Caco-2 (cell line): ENCODE measurements at places on chromosomes 2 and 18.

GRCh38 chr2:153195342-153195741 is 283.2 kb downstream of the RPRM start:
- DNase-seq: no peak

GRCh38 chr2:226649871-226650660 is 149.6 kb downstream of the IRS1 start:
- no peak for DNase-seq

GRCh38 chr2:188850786-188851185 is 123.4 kb upstream of the COL3A1 start:
- DNase-seq: no peak

GRCh38 chr18:11994336-11994702 is 13.0 kb downstream of the IMPA2 start:
- peak; percentile 59 for DNase-seq

DNA sequence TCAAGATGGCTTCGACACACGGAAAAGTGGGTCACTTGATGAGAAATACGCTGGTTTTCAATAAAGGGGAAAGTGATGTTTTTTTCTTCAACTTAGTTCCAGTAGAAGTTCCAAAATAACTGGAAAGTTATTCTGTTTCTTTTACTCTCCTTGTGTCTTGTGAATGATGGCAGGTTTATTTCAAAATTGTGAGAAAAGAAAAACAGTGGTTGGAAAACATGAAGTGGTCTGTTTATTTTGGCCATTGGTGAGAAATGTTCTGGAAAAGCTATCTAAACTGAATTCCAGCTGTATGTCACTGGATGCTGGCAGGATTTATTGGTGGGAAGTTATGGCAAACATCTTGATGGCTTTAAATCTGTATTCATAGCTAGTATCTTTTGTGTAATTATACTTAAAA is 484.1 kb downstream of the DCC start:
- no peak for DNase-seq

DNA sequence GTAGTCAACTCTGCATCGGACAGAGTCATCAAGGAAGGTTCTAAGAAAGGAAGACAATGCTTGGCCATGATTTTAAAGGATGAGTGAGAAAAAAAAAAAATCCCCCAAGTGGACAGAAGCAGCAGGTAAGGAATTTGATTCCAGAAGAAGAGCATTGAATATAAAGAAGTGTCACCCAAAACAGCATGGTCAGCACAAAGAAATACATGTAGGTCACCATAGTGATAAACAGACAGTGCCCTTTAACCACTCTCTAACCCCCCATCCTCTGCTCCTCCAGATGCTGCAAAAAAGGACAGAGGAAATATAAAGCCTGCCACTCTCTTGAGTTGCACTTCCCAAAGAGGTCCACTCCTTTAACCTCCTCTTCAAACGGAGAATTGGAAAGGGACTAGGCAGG is 23.4 kb downstream of the FEZ2 start:
- DNase-seq: no peak

GRCh38 chr2:152541712-152542111 is 175.5 kb downstream of the PRPF40A start:
- no peak for DNase-seq

DNA sequence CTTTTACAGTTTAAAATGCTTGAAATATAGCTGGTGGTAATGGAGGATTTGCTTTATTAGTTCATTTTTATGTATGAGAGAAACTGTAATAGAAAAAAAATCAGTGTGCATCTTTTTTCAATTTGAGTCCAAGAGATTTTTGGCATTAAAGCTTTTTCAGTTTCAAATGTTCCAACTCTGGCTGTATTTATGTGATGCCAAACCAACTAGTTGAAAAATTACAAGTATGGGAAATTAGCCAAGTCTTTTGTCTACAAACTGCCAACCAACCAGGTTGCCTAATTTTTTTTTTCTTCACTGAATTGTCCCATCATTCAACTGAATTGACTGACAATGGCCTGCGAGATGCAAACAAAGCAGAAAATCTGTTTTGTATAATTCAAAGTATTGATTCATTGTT is 95.7 kb downstream of the ICOS start:
- no peak for DNase-seq

GRCh38 chr18:42530276-42530675 is 575.2 kb downstream of the PIK3C3 start:
- DNase-seq: no peak

DNA sequence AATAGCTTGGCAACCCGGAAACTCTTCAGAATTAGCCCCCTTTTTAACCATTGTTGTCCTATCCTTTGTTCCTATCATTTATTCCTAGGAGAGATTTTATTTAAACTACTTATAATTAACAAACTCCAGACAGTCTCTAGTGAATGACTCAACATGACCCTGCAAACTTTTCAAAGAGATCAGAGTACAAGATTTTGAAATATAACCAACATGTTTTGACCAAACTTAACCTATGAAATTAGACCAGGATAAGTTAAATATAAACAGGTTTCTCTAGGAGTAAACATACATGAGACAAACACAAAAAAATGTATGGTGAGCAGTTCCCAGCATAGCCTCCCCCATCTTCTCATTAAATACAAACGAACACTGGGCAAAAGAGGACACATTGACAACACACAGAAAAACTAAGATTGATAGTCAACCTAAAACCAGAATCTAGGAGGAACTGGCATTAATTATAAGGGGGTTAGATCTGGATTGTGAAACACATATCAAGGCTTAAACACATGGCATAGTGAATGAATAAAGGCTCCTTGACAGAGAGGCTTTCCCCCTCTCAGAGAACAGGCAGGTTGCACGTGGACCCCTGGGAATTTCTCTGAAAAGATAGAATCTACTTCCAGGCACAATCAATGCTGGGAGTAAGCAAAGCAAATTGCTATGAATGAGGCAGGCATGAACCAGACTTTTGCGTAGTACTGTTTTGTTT is 284.1 kb downstream of the IRS1 start:
- DNase-seq: no peak

DNA sequence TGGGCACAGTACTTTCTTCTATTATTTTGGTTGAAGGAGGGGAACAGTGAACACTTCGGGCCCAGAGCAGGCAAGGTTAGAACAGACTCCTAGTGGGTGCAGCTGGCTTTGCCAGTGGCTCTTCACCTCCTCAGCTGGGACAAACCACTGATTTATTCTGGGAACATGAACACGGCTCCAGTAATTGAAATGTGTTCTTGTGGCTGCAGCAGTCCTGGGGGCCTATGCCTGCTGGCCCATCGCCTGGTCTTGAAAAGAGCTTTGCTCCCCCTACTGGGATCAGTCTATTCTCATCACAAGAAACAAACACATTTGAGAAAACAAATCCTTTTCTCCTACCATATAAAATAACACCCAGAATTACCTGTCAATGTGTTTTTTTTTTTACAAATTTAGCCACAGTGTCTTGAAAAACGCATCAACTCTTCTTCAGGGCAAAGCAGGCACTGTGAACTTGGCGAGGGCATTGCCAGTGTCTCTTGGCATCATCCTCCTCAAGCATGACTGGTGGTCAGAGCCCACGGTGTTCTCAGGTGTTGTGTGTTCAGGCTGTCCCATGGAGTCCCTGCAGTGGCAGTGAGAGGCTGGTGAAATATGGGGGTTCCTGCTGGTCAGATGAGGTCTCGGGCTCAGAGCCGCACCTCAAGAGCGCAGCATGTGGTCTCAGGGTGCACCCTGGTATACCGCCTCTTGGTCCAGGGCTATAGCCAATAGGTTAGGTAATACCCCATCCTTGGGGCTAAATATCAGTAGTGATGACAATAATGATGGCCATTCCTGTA is 51.3 kb downstream of the RNF144A start:
- no peak for DNase-seq
